ENCODE measurements at places on chromosomes 3 and 15.

DNA sequence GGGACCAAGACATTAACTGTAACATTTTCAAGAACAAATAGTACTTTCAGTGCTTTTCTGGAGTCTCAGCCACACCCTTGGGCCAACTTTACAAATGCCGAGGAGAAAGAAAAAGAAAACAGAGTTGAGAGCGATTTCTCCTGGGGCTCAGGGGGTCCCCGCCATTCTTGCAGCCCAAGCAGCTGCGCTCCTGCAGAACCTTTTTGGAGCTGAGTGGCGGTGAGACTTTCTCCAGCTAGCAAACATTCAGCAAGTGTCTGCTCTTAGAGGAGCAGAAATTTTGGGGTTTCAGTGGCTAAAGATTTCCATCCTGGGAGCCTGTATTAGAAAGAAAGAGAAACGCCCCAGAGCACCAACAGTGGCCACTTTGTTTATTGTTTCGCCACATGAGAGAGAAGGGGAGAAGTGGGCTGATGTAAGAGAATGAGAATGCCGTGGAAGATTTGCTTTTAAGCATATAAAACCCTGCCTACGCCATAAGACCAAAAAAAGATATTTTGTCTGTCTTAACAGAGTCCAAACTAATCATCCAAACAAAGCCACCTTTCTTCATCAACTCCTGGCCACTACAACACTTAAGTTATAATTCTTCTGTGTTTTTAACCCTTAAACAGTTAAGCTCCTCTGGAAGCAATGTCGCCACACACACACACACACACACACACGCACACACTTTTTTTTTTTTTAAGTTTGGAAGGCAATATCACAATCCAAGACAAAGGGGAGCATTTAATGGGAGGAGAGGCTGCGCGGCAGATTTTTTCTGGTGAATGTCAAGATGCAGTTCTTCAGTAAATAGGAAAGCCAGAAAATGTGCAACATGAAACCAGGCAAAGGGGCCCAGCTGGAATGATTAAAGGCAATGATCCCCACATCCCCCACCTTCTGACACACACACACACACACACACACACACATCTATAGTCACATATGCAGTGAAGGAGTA lies 19.2 kb downstream of the EID1 start:
- DNase-seq: no peak

- no peak for DNase-seq
These were observed 21.7 kb downstream of the SSR3 start for GRCh38 chr3:156533205-156533604.

GRCh38 chr3:173217127-173217526 lies 76.1 kb upstream of the SPATA16 start:
- DNase-seq: no peak

- no peak for DNase-seq
These were observed 167.3 kb downstream of the XXYLT1 start for GRCh38 chr3:195103623-195104022.

DNA sequence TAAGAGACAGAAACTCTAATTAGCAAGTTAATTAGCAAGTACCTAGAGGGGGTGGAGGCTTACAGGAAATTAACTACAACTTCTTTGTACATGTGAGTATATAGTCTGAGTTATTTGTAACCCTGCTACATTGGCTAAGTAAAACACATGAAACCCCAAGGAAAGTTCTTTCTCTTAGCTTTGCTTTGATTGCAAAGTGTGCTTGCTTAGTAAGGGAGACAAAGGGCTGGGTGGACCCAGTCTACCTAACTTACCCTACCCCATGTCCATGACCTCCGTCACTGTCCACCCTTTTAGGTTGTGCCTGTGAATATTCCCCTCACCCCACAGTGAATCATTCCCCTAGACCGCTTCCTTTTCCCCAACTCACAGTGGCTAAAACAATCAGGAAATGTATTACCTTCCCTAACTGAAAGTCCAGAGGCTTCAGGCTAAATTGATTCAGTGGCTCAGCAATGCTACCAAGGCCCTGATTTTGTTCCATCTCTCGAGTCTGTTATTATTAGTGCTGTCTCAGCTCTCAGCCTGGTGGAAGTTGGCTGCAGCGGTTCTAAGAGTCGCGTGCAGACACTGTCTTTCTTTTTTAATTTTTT lies 31.1 kb upstream of the RYR3 start:
- DNase-seq: no peak

GRCh38 chr15:64912379-64913325 lies 950 bp downstream of the ANKDD1A start:
- no peak for DNase-seq
